ENCODE measurements at places on chromosomes 6 and 20.
A peak's percentile ranks its signal among the peaks of the same experiment; 100 is the strongest.

DNA sequence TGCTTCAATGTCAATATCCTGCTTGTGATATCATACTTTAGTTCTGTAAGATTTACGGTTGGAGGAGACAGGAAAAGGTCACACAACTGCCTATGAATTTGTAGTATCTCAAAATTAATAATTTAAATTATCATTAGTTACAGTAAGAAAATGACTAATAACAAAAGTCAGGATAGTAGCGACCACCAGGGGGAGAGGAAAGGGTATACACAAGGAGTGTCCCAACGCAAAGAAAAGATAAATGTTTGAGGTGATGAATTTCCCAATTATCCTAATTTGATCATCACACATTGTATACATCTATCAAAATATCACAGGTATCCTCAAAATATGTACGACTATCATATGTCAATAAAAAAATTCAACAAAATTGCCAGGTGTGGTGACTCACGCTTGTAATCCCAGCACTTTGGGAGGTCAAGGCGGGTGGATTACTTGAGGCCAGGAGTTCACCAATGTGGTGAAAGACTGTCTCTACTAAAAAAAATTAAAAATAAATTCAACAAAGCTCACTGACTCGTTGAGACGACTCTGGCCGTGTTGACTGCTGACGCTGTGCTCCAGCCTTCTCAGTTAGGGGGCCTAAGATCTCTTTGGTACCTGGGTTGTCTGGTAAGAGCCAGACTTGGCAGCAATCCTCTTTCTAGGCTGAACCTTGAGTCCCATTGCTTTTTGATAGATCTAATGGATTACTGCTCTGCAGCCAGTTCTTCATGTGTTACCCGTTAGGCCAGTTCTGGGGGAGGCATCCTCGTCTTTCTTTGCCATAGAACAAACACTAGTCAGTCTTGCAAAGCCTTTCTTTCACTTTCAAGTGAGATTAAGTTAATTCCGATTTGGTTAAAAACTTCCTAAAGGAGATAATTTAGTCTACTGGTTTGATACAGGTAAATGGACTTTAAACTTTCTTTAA is 9.0 kb upstream of the OVOL2 start:
- DNase-seq, result no peak

- DNase-seq, result no peak
These were observed 221.7 kb downstream of the ARHGAP18 start for GRCh38 chr6:129488313-129488712.

- no peak for DNase-seq
These were observed 83.5 kb upstream of the ZNF184 start for GRCh38 chr6:27556406-27556805.

DNA sequence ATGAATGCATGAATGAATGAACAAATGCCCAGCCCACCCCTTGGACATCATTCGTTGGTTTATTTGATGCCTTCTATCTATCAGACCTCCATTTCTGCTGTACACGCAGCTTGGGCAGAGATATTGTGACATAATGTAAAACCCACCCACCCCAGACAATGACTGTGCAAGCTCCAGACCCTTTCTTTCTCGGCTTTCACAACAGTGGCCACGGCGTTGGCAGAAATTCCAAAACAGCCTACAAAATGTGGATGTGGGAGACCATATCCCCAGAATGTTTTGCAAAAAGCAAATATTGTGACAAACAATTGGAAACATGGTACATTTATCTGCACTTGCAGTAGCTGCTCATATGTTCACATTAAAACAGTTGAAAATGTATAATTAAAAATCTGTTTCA is 162.0 kb upstream of the MAFB start:
- DNase-seq, result no peak

GRCh38 chr20:59903621-59904020 is 29.8 kb downstream of the SYCP2 start:
- no peak for DNase-seq

- DNase-seq, result no peak
These were observed 6.8 kb downstream of the BNIP5 start for GRCh38 chr6:36329798-36330291.

DNA sequence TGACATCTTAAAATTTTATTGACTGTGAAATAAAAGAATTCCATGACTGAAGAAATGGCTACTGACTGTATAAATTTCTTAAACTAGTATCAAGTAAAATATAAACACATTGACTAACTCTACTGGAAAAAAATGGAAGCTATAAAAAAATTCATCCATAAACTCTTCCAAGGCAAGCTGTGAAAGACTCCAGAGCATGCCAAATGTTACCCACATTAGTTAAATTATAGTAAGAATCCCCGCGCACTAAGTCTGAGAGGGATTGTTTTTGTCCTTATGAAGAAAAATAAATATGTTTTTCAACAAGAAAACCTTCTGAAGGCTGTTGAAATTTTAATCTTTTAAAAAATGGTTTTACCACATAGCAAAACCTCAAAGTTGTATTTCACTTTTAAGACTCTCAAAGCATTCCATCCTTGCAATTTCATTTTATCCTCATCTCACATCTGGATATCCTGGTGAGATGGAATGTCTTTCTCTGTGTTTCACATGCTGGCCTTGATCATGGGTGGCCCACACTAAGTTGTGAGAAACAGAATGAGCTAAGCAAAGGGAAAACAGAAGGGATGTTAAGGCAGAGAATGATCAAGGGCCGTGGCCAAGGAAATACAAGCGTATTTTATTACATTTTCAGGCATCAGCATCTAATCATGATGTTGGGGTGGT is 732.5 kb downstream of the KIF16B start:
- DNase-seq, result no peak

DNA sequence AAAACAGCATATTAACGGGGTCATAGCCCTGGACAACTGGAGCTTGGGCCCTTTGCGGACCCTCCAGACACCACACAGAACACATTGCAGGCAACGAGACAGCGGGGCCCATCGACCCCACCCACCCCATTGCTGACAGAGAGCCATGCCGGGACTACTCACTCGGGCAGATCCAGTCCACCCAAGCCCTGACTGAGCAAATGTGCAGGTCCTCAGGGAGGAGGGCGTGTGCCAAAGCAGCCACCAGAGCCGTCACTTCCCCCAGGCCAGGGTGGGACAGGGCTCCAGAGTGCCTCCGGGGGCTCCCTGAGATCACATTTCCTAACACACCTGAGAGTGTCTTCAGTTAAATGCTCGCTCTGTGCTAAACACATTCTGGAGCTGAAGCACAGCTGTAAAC is 114.9 kb downstream of the CDH4 start:
- no peak for DNase-seq

- DNase-seq, result no peak
These were observed at the start of gene PI3 for GRCh38 chr20:45174434-45175364. PI3 (plus strand) TSS chr20:45174902; CDS start chr20:45174923, 21 bp downstream.

GRCh38 chr6:1136827-1137226 is 175.1 kb upstream of the FOXQ1 start:
- no peak for DNase-seq

GRCh38 chr20:4910951-4911350 is 90.4 kb downstream of the SLC23A2 start:
- DNase-seq, result no peak

- DNase-seq, result no peak
These were observed 1.3 kb downstream of the MYL9 start for GRCh38 chr20:36542516-36543183.

DNA sequence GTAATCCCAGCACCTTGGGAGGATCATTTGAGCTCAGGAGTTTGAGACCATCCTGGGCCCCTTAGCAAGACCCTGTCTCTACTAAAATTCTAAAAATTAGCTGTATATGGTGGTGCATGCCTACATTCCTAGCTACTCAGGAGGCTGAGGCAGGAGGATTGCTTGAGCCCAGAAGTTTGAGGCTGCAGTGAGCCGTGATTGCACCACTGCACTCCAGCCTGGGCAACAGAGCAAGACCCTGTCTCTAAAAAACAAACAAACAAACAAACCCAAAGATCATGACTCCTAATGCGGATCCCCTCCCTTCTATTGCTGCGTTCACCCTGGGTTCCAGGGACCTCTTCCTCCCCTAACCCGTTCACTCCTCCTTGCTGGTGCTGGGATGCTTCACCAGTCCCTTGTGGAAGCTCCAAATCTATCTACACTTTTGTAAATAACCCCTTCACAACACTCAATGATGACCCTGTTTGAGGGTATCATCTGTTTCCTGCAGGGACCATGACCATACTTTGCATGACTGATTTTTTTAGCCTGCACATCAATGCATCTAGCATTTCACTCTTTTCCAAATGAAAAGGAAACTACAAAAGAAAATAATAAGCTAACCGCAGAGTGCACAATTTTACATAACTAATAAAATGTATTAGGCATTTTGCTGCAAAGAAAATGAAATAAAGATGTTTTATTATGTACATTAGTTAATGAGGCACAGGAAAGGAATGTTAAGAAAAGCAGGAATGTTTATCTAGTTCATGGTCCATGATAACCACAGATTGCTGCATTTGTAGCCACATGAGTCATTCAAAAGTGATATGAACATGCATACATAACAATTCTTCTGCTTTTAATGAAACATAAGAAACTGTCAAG is 30.5 kb upstream of the IPCEF1 start:
- peak; percentile 64 for DNase-seq

GRCh38 chr6:135481783-135482369 is 15.7 kb downstream of the AHI1 start:
- no peak for DNase-seq

DNA sequence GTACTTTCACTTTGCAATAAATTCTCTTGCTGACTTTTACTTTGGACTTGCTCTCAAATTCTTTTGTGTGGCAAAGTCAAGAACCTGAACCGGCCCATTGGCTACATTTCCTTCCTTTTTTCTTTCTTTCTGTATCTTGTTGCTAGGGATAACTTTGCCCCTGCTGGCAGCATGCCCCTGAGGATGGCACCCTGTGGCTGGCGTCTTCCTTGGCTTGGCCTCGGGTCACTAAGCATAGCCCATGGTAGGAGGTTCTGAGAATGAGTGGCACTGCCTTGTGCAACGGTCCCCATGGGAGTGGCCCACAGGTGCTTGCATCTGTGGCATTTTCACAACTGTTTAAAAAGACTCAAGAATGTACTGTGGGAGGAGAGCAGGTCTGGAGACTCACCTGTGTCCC is 14.0 kb upstream of the HLA-F start:
- no peak for DNase-seq

GRCh38 chr6:138011413-138011812 is 95.8 kb downstream of the PERP start:
- DNase-seq, result no peak

DNA sequence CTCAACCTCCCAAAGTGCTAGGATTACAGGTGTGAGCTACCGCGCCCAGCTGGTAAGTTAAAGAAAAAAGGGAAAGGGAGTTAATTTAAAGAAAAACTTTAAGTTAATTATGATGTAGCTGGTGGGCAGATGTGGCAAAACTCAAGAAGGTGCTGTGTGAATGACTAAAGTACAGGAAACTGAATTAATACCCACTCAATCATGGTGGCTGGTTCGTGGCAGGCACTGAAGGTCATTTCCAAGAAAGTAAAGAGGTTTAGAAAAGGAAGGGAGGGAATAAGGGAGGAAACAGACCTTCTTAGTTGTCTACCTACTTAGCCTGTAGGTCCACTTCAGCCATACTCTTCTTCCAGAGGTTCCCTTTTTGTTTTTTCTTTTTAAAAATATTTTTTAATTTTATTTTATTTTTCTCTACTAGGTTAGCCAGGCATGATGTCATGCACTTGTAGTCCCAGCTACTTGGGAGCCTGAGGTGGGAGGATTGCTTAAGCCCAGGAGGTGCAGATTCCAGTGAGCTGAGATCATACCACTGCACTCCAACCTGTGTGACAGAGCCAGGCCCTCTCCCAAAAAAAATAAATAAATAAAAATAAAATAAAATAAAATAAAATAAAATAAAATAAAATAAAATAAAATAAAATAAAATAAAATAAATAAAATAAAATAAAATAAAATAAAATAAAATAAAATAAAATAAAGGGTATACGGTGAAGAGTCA is 11.9 kb upstream of the TGM3 start:
- DNase-seq, result peak; percentile 42

DNA sequence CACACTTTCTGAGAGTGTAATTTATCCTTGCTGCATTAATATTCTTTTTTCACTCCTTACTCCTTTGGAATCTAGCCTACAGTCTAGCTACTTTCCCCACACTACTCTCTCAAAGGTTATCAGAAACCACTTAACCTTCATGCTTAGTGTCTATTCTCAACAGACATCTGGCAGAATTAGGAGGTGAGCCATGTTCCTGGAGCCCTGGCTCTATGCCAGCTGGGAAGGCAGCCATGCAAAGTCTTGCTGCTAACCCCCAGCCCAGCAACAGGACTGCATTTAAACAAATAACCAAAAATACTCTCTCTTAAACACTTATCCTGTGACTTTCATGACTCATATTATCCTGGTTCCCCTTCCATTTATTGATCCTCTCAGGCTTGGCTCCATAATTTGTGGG is 260.2 kb downstream of the BCKDHB start:
- DNase-seq, result no peak

Measured in A549 (cell line).